ENCODE measurements at places on chromosomes 4 and X. TPM values are rescaled to one million over a fixed set of nuclear protein-coding genes. Genes with fewer than 3 reads are reported as not detected.
A peak's percentile ranks its signal among the peaks of the same experiment; 100 is the strongest.

PDGFC gene
- polyA plus RNA-seq: 13.1 TPM

TLR2 gene
- polyA plus RNA-seq: 13.6 TPM

CLGN gene
- 1.0 TPM for polyA plus RNA-seq

DNA sequence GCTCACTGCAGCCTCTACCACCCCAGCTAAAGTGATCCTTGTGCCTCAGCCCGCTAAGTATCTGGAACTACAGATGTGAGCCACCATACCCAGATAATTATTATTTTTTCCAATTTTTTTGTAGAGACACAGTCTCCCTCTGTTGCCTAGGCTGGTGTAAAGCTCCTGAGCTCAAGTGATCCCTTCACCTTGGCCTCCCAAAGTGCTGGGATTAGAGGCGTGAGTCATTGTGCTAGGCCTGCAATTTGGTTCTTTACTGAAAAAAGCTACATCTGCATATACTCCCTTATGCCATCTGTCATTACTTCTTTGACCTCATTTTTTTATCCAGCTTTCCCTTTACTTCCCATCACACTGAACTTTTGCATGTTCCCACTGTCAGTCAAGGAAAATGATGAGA is 2012.4 kb upstream of the IGFBP7 start:
- no peaks in the 10 kb centered on the region for H3K4me1 ChIP-seq
- H3K27me3 ChIP-seq: no peaks in the 10 kb centered on the region
- DNase-seq: no peak
- no peak overlapping the region for H3K4me3 ChIP-seq
- H3K36me3 ChIP-seq: no peaks in the 10 kb centered on the region

DNA sequence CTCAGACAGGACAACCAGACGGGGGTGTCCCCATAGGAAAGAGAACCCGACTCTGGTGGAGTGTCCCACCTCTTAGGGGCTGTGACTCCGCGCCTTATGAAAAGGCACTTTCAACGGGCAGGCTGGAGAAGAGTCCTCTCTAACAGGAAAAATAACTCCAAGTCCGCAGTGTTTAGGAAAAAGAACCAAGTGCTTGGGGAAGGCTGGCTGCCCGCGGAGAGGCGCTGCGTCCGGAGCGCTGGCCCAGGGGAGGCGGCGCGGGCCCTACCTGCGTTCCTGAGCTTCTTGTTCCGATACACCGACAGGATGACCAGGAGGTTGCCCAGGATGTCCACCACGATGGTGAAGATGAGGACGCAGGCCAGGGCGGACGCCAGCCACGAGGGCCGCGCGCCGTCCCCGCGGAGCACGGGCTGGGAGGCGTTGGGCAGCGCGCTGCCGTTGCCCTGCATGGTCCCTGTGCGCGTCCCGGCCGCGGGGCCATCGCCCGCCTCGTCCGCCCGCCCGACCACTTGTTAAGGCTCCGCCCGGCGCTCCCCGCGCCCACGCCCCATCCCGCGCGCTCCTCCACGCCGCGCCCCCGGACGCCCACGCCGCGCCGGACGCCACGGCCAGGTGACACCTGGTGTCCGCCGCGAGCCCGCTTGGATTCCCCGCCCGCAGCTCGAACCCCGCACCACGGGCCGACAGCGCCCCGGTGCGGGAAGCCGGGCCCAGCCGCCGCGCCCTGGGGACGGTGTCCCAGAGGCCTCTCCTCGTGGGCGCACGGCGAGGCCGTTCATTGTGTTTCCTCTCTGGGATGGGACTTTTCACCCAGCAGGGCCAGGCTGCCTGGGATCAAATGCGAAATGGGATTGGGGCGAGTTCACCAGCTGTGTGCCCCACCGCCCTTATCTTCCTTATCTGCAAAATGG is at the start of gene MTNR1A:
MTNR1A (minus strand) TSS at position 654 of the 914 bp plus-strand sequence; CDS start at position 452, 202 bp downstream.
- H3K27ac ChIP-seq: no peak within 1 kb of the TSS
- no peaks in the 10 kb centered on the region for H3K4me1 ChIP-seq
- no peak for DNase-seq
- no peak within 1 kb of the TSS for H3K4me3 ChIP-seq
- peaks cover 3% of the 10 kb centered on the region for H3K27me3 ChIP-seq
- no peaks in the 10 kb centered on the region for H3K36me3 ChIP-seq

GRCh38 chr4:95627024-95627605 is 78.3 kb upstream of the UNC5C start:
- no peak overlapping the region for H3K4me3 ChIP-seq
- H3K27me3 ChIP-seq: no peaks in the 10 kb centered on the region
- H3K36me3 ChIP-seq: no peaks in the 10 kb centered on the region
- H3K4me1 ChIP-seq: no peaks in the 10 kb centered on the region

DNA sequence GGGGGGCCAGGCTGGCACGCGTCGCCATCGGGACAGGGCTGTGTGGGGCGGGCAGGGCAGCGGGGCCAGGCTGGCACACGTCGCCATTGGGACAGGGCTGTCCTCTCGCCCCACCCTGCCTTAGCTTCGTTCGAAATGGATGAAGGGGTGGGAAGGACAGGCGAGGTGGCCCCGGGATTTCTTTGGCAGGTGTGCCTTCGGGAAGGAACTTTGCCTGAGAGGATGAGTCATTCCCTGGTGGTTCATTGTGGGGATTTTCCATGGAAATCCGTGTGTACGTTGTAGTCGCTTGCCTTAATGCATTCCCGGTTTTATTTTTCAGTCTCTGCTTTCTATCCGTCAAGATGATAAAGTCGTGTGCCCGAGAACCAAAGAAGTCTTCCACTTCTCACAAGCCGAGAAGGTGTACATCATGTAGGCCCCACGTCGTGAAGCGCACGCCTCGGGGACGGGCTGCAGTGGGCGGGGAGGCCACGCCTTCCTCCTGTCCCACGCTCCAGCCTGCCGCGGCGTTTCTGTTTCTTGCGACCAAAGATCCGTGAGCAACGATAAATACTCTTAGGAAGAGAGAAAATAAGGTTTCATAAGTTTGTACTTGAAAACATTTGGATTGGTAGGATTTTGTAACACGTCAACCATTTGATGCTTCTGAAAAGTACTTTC is 8.1 kb upstream of the UVSSA start:
- DNase-seq: no peak
- no peaks in the 10 kb centered on the region for H3K4me1 ChIP-seq
- no peak overlapping the region for H3K4me3 ChIP-seq
- H3K36me3 ChIP-seq: peaks cover 65% of the 10 kb centered on the region
- H3K27ac ChIP-seq: no peak overlapping the region

GRCh38 chr4:155972098-155972497 is 18.4 kb upstream of the CTSO start:
- no peak overlapping the region for H3K27ac ChIP-seq
- no peaks in the 10 kb centered on the region for H3K36me3 ChIP-seq
- no peak for DNase-seq
- H3K27me3 ChIP-seq: no peaks in the 10 kb centered on the region

- peaks cover 2% of the 10 kb centered on the region for H3K4me1 ChIP-seq
- peak overlapping the region; percentile 65 for H3K4me3 ChIP-seq
- DNase-seq: no peak
These were observed 1.5 kb downstream of the USP38 start for GRCh38 chr4:143186212-143186611.
